ENCODE measurements at places on chromosomes 16 and 17. TPM values are rescaled to one million over a fixed set of nuclear protein-coding genes. Genes with fewer than 3 reads are reported as not detected.

Gene KRT9
- not detected for total RNA-seq

Gene KRT28
- total RNA-seq, result not detected

Gene OR1F1
- not detected for total RNA-seq

Gene MYOCD
- total RNA-seq, result 1.5 TPM

Gene TNFRSF13B
- total RNA-seq, result not detected

Gene RIPOR1
- 34.4 TPM for total RNA-seq

Gene TBX6
- 0.39 TPM for total RNA-seq

Gene DNASE1L2
- total RNA-seq, result 0.64 TPM

Gene KRTAP1-1
- total RNA-seq, result not detected

Gene SLC25A10
- 61.8 TPM for total RNA-seq

Gene GAS2L2
- not detected for total RNA-seq

Gene KRT20
- 0.17 TPM for total RNA-seq

Gene ABCA8
- total RNA-seq, result not detected

Gene C16orf96
- not detected for total RNA-seq

Gene SMTNL2
- not detected for total RNA-seq

Gene MEFV
- total RNA-seq, result 0.39 TPM

Gene DBNDD1
- 10.9 TPM for total RNA-seq

Gene C17orf78
- total RNA-seq, result not detected

Gene SNX20
- not detected for total RNA-seq

Gene ADGRG1
- 20.6 TPM for total RNA-seq

Gene HBA1
- not detected for total RNA-seq

Gene SSTR5
- not detected for total RNA-seq

Gene CEP112
- total RNA-seq, result 5.9 TPM

Gene FBXW10
- not detected for total RNA-seq

Gene TMEM235
- not detected for total RNA-seq

Gene HSD11B2
- 0.30 TPM for total RNA-seq

Gene TEKT1
- total RNA-seq, result not detected

Gene MFSD6L
- not detected for total RNA-seq

Gene TNP2
- total RNA-seq, result not detected

Gene MSLN
- 1.7 TPM for total RNA-seq

Gene GRB7
- total RNA-seq, result not detected

Gene ENPP7
- not detected for total RNA-seq

Gene FBXW10B
- not detected for total RNA-seq

Gene CACNA1G
- total RNA-seq, result 0.15 TPM

Gene KRT27
- not detected for total RNA-seq

Gene MT4
- not detected for total RNA-seq

Gene MT1E
- total RNA-seq, result 89.4 TPM

Gene ACSM3
- 0.81 TPM for total RNA-seq

Gene BMERB1
- 25.5 TPM for total RNA-seq

Gene CASKIN1
- not detected for total RNA-seq

Gene RAC3
- total RNA-seq, result 16.4 TPM

Gene C17orf50
- not detected for total RNA-seq

Gene TOM1L2
- 27.7 TPM for total RNA-seq

Gene AOC2
- total RNA-seq, result not detected

Gene NACA2
- total RNA-seq, result not detected

Gene SLC22A31
- total RNA-seq, result not detected

Gene ACTG1
- total RNA-seq, result 4,109 TPM

Gene PRSS8
- total RNA-seq, result 0.20 TPM

Gene MT1G
- total RNA-seq, result 2.9 TPM

Gene CPHXL2
- total RNA-seq, result not detected

Gene RPL23
- 785 TPM for total RNA-seq

Gene MT1H
- total RNA-seq, result not detected

Gene MYL4
- total RNA-seq, result not detected

Gene MYH11
- total RNA-seq, result not detected

Gene PTGES3L
- 0.67 TPM for total RNA-seq

Gene CBX2
- total RNA-seq, result 4.0 TPM

Gene DBF4B
- 17.1 TPM for total RNA-seq

Measured in M059J (cell line).